Central memory CD8-positive, alpha-beta T cell (primary cell): ENCODE measurements at places on chromosomes 16 and 17.

DNA sequence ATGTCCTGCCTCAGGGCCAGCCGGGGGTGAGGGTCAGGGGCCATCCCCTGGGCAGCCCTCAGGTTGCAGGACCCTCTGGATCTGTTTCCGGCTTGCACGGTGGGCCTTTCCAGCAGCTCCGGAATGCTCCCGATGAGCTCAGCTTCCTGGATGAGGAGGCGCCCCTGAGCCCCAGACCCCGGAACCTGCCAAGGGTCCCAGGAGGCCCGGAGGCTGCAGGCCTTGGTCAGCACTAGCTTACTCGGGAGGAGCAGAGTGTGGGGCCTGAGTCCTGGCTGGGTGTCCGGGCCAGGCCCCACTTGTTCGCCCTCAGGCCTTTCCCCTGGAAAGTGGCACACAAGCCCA is 7.6 kb upstream of the C1QTNF8 start:
- peaks cover 9% of the 10 kb centered on the region for H3K27me3 ChIP-seq
- no peak for DNase-seq
- no peaks in the 10 kb centered on the region for H3K4me1 ChIP-seq
- no peak overlapping the region for H3K4me3 ChIP-seq

DNA sequence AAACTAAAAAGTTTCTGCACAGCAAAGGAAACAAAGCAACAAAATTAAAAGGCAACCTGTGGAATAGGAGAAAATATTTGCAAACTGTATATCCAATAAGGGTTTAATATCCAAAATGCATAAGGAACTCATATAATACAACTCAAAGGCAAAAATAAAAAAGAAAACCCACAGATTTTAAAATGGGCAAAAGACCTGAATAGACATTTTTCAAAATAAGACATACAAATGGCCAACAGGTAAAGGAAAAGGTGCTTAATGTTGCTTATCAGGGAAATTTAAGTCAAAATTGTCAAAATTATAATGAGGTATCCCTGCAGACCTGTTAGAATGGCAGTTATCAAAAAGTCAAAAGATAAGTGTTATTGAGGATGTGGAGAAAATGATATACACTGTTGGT is 133.5 kb upstream of the CACNG5 start:
- H3K4me1 ChIP-seq, result no peaks in the 10 kb centered on the region
- no peak overlapping the region for H3K4me3 ChIP-seq
- H3K27ac ChIP-seq, result no peak overlapping the region
- no peak for DNase-seq

- no peak overlapping the region for H3K4me3 ChIP-seq
- no peaks in the 10 kb centered on the region for H3K36me3 ChIP-seq
- peaks cover 6% of the 10 kb centered on the region for H3K4me1 ChIP-seq
- no peak for DNase-seq
Measured at GRCh38 chr17:34781571-34782108, 179.6 kb downstream of the CCT6B start.

DNA sequence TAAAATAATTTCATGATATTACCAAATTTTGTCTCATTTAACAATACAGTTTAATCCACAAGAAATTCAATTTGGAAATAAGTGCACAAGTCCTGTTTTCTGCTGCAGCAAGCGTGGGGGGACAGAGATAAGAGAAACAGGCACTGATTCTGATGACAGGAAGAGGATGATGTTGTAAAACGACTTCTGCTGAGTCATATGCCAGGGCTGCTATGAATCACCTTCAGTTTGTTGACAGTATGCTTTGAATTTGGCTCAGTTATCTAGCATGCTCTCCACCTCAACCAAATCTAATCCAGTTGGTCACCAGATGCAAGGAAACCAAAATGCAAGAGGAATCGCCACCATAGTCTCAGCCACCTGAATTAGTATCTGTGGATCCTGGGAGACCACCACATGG is 244.1 kb upstream of the MON1B start:
- no peak overlapping the region for H3K4me3 ChIP-seq
- no peaks in the 10 kb centered on the region for H3K4me1 ChIP-seq
- no peaks in the 10 kb centered on the region for H3K36me3 ChIP-seq
- DNase-seq, result no peak
- H3K27ac ChIP-seq, result no peak overlapping the region
- no peaks in the 10 kb centered on the region for H3K27me3 ChIP-seq

GRCh38 chr16:86911437-86911958 is 333.1 kb downstream of the FOXL1 start:
- no peak for DNase-seq
- H3K4me3 ChIP-seq, result no peak overlapping the region
- H3K36me3 ChIP-seq, result no peaks in the 10 kb centered on the region
- no peak overlapping the region for H3K27ac ChIP-seq

DNA sequence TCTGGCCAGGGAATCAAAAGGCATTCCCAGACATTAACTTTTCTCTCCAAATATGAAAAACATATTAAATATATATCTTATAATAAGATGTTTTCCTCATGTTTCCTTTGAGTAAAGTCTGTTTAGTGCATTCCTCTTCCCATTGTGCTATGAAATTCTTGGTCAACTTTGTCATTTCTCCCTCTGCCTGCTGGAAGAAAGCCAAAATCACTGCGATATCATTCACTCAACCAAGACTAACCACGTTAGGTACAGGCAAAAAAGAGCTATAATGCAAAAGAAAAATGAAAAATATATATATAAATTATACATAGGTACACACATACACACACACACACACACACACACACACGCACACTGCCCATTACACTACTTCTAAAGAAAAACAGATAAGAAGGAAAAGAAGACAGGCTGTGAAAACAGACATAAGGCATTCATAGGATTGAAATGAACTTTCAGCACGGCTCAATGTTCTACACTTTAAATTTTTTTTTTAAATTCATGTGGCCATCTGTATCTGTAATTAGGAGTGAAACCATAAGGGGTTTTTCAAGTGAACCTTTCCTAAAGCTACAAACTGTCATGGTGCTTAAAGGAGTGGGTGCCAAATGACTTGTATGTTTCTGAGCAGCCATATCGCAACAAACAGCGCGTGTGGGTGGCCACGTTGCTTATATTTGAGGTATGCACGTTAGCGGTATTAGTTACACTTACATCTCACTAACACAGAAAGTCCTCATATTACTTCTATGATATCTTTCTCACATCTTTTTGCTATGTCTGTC is 71.6 kb upstream of the PSMD7 start:
- H3K27me3 ChIP-seq, result peaks cover 41% of the 10 kb centered on the region
- no peak for DNase-seq
- no peak overlapping the region for H3K4me3 ChIP-seq
- H3K36me3 ChIP-seq, result no peaks in the 10 kb centered on the region

GRCh38 chr16:25006504-25007056 is 8.6 kb downstream of the ARHGAP17 start:
- no peak for DNase-seq
- H3K27ac ChIP-seq, result no peak overlapping the region
- no peaks in the 10 kb centered on the region for H3K27me3 ChIP-seq
- H3K4me3 ChIP-seq, result no peak overlapping the region
- H3K4me1 ChIP-seq, result peaks cover 62% of the 10 kb centered on the region

DNA sequence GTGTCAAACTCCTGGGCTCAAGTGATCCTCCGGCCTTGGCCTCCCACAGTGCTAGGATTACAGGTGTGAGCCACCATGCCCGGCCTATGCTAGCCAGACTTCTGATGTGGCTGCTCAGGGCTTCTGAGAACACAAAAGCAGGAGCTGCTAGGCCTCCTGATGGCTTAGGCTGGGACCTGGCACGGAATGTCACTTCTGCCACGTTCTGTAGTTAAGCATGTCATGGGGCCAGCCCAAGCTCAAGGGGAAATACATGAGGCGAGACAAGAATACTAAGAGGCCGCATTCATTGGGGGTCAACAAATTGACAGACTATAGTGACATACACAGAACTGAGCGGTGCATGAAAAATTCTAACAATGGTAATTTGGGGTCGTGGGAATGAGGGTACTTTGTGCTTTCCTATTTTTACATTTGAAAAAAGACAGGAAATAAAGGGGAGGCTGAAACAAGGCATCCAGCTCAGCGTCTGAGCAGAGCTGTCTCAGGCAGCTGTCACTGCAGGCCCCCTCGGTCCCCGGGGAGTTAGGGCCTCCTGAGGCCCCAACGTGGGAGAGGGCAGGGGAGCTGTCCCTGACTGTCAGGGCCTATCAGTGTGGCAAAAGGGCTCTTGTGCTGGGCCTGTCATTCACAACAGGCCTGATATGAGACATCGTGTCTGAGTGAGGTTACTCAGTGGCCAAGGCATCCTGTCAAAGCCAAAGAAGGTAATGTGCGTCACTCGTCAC is 26.4 kb downstream of the CFAP20 start:
- H3K27me3 ChIP-seq, result no peaks in the 10 kb centered on the region
- H3K27ac ChIP-seq, result no peak overlapping the region
- no peak overlapping the region for H3K4me3 ChIP-seq
- no peaks in the 10 kb centered on the region for H3K36me3 ChIP-seq

DNA sequence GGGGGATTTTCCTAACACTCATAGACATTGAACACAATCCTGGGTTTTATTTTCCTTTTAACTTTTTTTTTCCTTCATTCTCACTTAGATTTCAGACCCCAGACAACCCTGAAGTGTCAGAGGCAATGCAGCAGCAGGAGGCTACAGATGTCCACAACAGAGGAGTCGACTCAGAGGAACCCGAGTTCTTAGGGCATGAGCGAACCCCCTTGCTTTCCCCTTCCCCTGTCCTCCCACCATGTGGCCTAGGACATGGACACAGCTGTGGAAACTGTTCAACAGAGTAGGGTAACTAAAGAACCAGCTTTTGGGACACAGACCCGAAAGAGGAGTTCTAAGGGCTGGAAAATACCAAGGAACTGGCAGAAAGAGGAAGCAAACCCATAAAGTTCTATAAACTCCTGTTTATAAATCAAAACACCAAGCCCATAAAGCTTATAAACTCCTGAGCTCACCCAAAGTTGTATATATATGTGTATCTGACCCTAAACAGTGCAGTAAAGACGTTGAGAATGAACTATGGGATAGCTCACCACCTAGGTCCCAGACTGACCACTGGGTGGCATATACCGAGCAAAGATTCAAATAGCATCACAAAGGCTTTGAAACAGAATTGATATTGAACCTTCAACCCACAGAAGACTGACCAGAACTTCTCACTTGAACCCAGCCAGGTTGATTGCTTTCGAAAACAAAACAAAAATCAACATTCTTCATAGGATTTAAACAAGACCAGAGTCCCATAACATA is 33.9 kb downstream of the CMTM4 start:
- DNase-seq, result no peak
- no peaks in the 10 kb centered on the region for H3K36me3 ChIP-seq
- H3K27me3 ChIP-seq, result no peaks in the 10 kb centered on the region

GRCh38 chr16:81478876-81479511 is 34.4 kb downstream of the CMIP start:
- H3K4me3 ChIP-seq, result no peak overlapping the region
- H3K4me1 ChIP-seq, result peaks cover 81% of the 10 kb centered on the region
- DNase-seq, result no peak
- H3K27ac ChIP-seq, result peak overlapping the region; percentile 76
- H3K27me3 ChIP-seq, result no peaks in the 10 kb centered on the region
- peaks cover 13% of the 10 kb centered on the region for H3K36me3 ChIP-seq

- DNase-seq, result no peak
- H3K27ac ChIP-seq, result no peak overlapping the region
- peaks cover 2% of the 10 kb centered on the region for H3K36me3 ChIP-seq
Measured at GRCh38 chr17:49548051-49548505, 27.6 kb upstream of the NXPH3 start.

- H3K4me3 ChIP-seq, result no peak overlapping the region
- peaks cover 28% of the 10 kb centered on the region for H3K4me1 ChIP-seq
- DNase-seq, result no peak
- peaks cover 4% of the 10 kb centered on the region for H3K36me3 ChIP-seq
- peaks cover 33% of the 10 kb centered on the region for H3K27me3 ChIP-seq
- no peak overlapping the region for H3K27ac ChIP-seq
Measured at GRCh38 chr16:2966808-2967191, 2.3 kb upstream of the PAQR4 start.

DNA sequence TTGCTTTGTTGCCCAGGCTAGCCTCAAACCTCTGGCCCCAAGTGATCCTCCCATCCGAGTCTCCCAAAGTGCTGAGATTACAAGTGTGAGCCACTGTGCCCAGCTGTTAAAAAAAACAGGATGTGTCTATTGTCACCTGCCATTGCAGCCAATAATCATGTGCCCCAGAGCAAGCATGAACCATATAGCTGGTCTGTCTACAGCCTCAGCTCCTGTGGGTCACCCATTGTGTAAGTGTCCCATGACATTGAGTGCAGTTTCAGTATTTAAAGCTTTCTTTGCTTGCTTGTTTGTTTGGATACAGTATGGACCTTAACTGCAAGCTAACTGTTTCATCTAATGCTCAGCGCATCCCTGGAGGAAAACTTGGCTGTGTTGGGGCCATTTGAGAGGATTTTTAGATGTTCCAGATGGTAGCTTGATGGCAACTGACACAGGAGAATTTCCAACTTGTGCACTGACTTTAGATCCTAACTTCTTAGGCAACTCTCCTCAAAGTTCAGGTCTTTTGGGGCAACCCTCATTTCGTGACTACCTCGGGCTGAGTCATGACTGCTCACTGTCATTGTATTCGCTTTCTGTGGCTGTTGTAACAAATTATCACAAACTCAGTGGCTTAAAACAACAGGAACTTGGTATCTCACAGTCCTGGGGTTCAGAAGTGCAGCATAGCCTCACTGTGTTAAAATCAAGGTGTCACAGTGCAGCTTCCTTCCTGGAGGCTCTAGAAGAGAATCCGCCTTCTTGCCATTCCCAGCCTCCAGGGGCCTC is 30.3 kb upstream of the ADORA2B start:
- no peak overlapping the region for H3K4me3 ChIP-seq
- H3K27ac ChIP-seq, result no peak overlapping the region
- peaks cover 16% of the 10 kb centered on the region for H3K4me1 ChIP-seq
- no peaks in the 10 kb centered on the region for H3K36me3 ChIP-seq
- no peaks in the 10 kb centered on the region for H3K27me3 ChIP-seq

- H3K36me3 ChIP-seq, result peaks cover 1% of the 10 kb centered on the region
- no peaks in the 10 kb centered on the region for H3K27me3 ChIP-seq
- peak overlapping the region; percentile 66 for H3K4me3 ChIP-seq
- no peak for DNase-seq
Measured at GRCh38 chr17:60863892-60864707, 186.4 kb downstream of the BCAS3 start.

DNA sequence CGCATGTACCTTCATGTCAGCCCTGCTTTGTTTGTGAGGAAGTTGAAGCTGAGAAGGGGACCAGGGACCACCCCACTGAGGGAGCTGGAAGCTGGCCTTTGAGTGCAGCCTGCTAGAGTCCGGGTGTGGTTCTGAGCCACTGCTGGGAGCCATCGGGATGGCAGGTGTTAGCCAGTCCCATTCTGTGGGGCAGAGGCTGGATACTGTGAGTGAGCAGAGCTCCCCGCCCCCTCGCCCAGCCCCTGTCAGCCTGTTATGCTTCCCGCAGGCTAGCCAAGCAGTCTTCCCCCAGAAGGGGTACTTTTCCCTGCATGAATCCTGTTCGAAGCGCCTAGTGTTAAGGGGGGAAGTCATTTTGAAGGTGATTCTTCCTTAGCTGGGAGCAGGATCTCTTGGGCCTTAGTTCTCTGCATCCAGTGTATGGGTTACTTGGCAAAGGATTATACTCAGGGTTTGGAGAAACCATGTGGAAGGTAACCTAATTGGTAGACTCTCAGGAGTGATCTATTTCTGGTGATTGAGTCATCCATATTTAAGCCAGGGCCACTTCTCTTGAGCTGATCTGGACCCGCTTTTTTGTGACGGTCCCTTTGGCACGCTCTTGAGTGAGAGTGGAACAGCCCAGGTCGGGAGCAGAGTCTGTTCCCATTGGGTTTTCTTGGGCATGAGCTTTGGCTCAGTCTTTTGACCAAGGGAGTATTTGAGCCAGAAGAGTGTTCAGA is 23.8 kb downstream of the AKAP1 start:
- H3K36me3 ChIP-seq, result peaks cover 12% of the 10 kb centered on the region
- no peaks in the 10 kb centered on the region for H3K4me1 ChIP-seq
- H3K27me3 ChIP-seq, result no peaks in the 10 kb centered on the region
- no peak overlapping the region for H3K27ac ChIP-seq
- no peak for DNase-seq
